Right atrium auricular region (tissue), 2 donors: ENCODE measurements at places on chromosomes 1 and 21.
A peak's percentile ranks its signal among the peaks of the same experiment; 100 is the strongest.

DNA sequence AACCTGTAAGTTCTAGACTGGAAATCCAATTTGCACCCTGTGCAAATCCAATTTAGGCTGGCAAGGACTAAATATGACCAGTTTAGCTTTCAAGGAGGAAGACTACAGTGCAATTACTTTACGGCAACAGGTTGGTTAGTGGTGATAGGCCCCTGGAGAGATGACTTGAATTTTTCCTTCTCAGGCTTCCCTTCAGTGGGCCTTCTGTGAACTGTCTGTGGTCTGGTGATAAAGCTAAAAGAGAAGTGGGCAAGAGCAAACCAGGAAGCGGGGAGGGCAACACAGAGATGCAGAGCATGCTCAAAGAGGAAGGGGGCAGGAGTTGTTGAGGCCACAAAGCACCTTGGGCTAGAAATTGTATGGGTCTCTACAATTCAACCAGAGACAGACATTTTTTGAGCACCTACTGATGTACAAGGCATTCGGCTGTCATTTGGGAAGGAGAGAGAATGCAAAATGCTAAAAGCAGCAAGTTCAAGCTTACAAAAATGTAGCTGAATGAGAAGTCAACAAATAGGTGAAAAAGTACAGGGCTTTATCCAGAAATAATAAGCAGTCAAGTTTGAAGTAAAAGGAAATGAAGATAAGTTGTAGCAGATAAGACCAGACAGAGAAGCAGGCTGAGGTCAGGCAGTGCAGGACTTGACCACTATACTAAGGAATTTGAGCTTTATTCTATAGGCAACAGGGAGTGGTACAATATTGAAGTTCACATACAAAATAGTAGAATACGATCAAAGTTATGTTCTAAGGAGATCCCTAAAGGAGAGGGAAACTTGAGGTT is 23.9 kb downstream of the INPP5B start:
- no peak for DNase-seq

DNA sequence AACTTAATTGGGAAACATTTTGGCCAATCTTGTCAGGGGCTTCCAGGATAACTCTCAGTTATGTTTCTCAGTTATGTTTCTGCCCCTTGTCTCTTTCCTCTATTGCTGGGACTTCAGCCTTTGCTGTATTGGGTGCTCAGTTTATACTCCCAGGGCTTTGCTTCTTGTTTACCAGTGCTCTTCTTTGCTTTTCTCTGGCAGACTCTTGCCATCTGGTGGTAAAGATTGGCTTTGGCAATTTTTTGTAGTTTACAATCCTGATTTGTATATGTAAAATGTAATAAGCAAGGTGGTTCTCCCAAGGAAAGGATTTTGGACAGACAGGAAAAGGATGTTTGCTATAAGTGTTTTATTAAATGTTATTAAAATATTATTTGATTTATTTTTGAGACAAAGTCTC is 37.9 kb downstream of the FABP3 start:
- no peak for DNase-seq

DNA sequence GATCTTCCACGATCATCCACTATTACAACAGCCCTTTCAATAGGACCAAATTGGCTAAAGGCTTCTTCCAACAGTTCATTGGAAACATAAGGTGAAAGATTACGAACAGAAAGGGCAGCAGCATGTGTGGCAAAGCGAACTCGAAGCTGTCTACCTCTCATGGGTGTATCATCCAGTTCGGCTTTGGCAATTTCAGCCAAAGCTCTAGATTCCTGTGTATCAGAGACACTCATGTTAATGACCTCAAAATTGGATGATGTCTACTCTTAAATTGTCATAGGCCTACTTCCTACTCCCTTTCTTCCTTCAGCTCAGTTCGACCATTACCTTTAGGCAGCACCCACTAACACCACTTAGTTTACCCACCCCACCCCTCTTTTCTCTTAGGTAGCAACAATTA is 2.2 kb downstream of the SFPQ start:
- DNase-seq: no peak

DNA sequence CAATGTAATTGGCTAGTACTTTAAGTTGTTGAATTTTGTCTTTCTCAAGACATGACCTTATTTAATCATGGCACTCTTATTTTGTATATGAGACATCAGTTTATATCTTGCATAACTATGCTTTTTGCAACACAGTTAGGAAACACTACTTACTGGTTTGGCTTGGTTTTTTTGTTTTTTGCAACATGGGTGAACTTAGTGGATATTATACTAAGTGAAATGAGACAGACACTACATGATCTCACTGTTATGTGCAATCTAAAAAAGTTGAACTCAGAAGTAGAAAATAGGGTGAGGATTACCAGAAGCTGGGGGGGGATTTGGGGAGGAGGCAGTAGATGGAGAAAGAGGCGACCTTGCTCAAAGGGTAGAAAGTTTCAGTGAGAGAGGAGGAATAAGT is 132.1 kb downstream of the PLA2G4A start:
- no peak for DNase-seq

GRCh38 chr1:6580119-6580592 is 362 bp downstream of the ZBTB48 start:
- DNase-seq: no peak

GRCh38 chr1:54006508-54006907 is 11.5 kb downstream of the LDLRAD1 start:
- DNase-seq: peak; percentile 1

- DNase-seq: no peak
Measured at GRCh38 chr1:6130036-6130435, 50.1 kb downstream of the CHD5 start.

GRCh38 chr1:112964347-112964746 is 8.4 kb upstream of the SLC16A1 start:
- DNase-seq: no peak

DNA sequence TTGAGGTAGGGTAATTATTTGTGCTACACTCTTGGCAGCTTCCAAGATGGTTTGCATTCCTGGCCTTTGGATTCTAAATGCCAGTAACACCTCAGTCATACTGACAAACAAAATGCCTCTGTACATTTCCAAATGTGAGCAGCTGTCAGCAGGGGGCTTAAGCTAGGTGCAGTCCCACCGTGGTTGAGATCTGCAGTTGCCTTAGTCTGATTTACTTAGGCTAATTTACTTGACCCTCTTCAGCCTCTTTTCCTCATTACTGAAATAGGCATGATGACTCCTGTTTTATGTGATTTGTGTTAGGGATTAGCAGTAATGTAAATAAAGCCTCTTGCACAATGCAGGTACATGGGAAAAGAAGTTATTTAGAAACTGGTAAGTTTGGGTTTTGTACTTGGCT is 13.5 kb upstream of the SPATA1 start:
- no peak for DNase-seq

DNA sequence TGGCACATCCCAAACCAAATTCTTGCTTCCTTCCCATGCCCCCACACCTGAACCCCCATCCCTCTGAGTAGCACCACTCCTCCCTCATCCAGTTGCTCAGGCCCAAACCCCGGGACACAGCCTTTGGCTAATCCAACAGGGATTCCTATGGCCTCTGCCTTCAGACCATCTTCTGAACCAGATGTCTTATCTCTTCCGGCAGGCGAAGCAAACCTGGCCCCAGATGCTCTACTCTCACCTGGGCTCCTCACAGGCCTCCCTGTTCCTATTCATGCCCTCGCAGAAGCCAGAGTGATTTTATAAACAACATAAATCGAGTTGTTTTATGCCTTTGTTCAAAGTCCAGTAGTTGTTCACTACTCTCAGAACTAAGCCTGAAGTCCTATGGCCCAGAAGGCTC is 12.5 kb upstream of the KCNA2 start:
- no peak for DNase-seq

DNA sequence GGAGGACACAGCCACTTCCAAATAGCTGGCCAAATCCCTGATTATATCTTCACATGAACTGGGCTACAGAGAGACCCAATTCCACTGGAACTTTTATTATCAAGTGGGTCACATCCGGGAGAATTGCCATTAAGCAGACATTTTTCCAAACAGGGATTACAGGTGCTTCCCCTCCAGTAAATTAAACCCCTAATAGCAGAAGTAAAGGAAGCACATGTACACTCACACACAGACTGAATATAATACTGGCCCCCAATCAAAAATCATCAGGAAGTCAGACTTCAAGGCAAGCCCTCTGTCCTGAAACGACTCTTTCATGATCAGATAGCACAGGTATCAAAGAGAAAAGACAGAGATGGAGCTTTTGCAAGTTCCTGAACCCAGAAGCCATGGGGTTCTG is 118.6 kb upstream of the PPP2R5A start:
- no peak for DNase-seq

DNA sequence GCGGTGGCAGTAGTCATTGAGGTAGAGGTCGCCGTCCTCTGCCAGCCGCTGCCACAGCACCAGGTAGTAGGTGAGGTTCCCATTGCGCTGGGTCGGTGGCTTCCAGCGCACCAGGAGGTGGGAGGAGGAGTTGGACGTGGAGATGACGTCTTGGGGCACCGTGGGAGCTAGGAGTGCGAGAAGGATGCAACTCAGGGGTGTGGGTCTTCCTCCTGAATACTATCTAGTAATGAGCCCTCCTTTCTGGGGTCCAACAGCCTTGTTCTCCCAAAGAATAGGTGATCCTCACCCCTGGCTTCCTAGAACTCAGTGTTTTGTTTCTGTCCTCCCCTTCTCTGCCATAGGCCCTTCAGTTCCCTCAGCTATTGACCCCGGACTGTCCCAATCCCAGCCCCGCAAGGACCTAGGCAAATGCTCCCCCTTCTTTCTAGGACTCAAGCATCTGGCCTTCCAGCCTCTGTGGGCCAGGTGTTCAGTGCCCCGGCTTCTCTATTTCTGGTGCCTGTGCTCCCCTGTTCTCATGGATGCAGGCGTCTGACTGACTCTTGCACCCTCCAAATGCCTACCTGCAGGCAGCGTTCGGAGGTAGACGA is 12.9 kb downstream of the INSRR start:
- DNase-seq: no peak

DNA sequence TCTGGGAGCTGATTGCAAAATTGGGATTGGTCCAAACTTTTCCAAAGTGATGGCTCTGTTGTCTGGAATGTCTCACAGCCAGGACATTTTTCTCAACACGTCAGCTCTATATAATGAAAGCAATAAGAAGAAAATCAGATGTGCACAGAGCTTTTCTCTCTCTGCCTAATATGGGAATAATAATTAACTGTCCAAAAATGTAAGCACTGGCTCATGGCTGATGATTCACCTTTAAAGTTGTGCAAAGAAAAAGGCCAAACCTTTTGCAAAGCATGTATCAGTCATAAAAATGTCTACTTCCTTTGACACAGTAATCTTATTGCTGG is 30.4 kb downstream of the ZNF281 start:
- DNase-seq: no peak

GRCh38 chr1:183783767-183784637 is 20.9 kb upstream of the RGL1 start:
- DNase-seq: no peak

- no peak for DNase-seq
Measured at GRCh38 chr1:106360252-106360651, 696.2 kb upstream of the PRMT6 start.

DNA sequence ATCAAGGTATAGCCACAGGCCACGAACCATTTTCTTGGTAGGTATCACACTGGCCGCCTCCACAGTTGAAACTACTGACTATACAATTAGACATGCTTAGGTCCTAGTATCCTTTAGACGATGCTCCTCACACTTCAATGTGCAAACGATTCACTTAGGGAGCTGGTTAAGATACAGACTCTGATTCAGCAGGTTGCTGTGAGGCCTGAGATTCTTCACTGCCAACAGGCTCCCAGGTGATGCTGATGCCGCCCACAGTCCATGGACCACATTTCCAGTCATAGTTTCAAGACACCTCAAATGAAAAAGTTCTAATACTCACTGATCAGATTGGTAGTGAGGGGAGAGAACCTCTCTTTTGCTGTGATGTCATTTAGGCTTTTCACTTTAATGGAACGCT is 6.8 kb downstream of the ATP5PO start:
- DNase-seq: no peak

GRCh38 chr1:17470021-17470799 is 30.7 kb upstream of the RCC2 start:
- no peak for DNase-seq

- DNase-seq: no peak
Measured at GRCh38 chr1:68196676-68197075, 35.6 kb downstream of the WLS start.

DNA sequence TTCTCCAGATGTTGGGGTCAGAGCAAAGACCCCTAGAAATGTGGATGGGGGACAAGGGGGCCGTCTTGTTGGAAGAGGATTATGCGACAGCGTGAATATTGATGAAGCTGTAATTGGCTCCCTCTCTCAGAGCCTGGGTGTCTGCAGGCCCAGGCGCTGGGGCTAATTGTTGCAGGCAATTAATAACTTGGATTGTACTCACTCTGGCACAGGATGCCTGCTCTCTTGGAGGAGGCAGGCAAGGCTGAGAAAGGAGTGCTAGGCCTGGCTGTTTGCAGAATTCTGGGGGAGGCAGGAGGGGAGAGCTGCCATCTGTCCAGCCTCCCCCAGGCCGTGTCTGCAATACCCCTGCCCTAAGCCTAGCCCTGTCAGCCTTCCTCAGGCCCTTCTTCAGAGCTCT is 4.1 kb upstream of the DISP3 start:
- DNase-seq: no peak

- no peak for DNase-seq
Measured at GRCh38 chr1:18452550-18452949, 28.2 kb upstream of the KLHDC7A start.

- DNase-seq: no peak
Measured at GRCh38 chr21:34907461-34908418, 141.4 kb downstream of the RUNX1 start.

DNA sequence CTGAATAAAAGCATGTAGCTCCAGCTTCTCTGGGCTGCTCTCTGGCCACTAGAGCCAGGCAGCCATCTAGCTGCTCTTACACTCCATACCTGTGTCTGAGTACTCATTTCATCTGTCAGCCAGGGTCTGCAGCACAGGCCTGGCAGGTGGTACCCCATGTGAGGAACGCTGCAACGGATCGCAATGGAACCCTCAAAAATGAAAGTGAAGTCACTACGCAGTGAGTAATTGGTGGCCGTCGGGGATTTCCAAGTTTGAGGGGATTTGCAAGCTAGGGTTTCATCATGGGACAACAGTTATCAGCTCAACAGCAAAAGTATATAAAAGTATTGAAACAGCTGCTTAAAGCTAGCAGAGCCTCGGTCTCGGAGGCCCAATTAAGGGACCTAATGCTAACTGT is 186.7 kb downstream of the HFM1 start:
- DNase-seq: no peak

GRCh38 chr1:214638459-214638807 is 35.4 kb downstream of the CENPF start:
- no peak for DNase-seq
